ENCODE measurements at places on chromosomes 12 and 14. TPM values are rescaled to one million over a fixed set of nuclear protein-coding genes. Genes with fewer than 3 reads are reported as not detected.

DNA sequence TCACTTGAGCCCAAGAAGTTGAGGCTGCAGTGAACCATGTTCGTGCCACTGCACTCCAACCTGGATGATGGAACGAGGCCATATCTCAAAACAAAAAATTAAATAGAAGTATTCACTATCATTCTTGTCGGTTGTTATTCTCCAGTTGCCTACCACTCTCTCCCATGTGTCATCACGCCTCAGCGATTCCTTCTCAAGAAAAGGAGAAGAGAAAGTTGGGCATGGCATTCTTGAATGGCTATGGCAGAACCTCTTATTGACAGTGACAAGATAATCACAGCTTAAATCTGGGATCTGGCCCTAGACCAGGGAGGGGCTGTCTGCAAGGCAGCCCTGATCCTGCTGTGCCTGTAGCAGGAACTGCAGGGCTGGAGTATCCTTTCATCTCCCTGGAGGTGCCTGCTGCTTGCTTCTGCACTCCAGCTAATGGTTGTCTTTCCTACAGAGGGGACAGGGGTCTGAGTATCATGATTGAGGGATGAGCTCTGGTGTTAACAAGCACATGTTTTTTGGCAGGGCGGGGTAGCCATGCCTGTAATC, 12.8 kb upstream of the MLEC start:
- no peak for DNase-seq
- H3K4me3 ChIP-seq, result no peak overlapping the region
- H3K4me1 ChIP-seq, result peaks cover 16% of the 10 kb centered on the region
- H3K27me3 ChIP-seq, result peaks cover 3% of the 10 kb centered on the region
- H3K27ac ChIP-seq, result no peak overlapping the region
- no peaks in the 10 kb centered on the region for H3K36me3 ChIP-seq

DNA sequence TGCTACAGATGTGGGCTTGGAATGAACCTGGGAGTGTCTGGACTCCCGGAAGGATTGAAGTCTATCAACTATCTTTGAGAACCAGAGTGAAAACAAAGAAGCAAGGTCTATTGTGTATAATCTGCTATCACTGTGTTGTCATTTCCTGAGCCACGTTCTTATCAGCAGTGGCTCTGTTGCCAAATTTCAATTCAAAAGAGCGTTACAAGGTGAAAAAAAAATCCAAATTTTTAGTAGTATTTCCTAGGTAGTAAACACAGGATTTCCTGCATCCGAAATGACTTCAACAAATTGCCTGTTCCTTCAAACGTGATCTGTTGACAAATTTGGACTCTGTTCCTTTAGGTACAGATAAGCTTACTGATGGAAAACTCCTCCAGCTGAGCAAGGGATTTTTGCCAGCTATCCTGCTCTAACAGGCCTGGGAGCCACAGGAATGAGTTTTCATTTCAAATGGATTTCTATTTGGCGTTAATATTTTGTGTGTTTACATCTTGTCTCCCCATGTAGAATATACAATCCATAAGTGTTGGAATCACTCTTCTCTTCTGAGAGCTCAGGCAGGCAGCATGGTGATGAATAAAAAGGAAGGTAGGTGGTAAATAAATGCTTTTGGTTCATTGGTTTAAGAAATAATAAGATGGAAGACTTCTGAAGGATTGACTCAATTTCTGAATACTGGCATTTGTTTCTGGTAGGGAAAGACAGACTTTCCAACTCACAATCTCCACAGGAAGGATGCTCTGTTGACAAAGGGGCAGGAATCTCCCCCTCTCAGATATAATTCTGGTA, 58.5 kb downstream of the GPR135 start:
- no peak overlapping the region for H3K4me3 ChIP-seq
- no peak for DNase-seq
- no peak overlapping the region for H3K27ac ChIP-seq
- peaks cover 40% of the 10 kb centered on the region for H3K36me3 ChIP-seq
- H3K4me1 ChIP-seq, result peaks cover 5% of the 10 kb centered on the region
- peaks cover 26% of the 10 kb centered on the region for H3K27me3 ChIP-seq

DNA sequence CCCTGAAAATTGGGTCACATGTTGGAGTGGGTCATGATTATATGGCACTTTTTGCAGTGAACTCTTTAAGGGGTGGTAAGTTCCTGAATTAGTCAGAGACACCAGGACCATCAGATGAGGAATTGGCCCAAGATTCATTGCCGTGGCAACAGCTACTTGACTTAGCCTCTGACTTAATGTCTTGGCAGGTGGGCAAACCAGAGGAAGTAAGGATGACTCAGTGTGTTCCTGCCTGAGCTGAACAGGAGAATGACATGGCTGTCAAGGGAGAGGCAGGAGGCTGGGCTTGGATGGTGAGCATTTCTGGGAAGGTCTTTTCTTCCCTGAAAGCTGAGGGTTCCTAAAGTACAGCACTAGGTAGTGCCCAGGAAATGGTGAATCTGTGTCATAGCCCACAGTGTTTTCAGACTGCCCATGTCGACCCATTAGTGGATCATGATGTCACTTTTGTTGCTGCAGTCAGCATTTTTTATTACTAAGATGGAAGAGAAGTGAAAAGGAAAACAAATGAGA, 170.1 kb upstream of the PWP1 start:
- H3K4me3 ChIP-seq, result peak overlapping the region; percentile 17
- no peaks in the 10 kb centered on the region for H3K27me3 ChIP-seq
- H3K27ac ChIP-seq, result peak overlapping the region; percentile 6
- H3K36me3 ChIP-seq, result peaks cover 18% of the 10 kb centered on the region
- no peak for DNase-seq

DNA sequence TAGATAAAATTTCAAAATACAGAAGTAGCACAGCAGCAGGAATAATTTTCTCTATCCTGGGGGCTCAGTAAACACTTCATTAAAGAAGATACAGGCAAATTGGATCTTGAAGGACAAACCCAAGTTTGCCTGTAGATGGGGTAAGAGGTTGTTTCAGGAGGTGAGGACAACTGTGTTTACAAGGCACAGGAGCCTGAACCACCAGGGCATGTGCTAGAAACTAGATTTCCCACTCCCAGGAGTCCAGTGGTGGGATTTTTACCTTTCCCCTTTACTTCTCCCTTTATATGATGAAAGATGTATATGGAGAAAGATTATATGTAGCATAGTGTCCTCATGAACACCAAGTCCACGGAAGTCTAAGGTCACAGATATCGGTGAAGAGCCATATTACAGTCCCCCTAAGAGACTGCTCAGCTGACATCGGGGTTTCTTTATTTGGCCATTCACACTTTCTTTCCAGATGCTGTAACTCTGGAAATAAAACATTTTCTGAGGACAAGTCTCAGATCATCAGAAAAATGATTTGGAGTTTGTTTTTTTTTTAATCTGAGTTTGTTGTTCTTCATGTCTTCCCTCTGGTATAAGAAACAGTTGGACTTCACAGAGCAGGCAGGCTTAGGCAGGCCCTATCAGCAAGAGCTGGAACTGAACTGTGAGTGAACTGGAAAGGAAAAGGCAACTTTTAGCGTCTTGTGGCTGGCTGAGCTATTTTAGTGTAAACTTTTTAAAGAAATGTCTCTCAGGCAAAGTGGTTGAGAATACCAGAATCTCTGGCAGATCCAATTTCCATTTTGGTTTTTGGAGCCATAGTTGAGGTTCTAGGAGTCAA, 8.0 kb upstream of the EVL start:
- peak overlapping the region; percentile 68 for H3K4me3 ChIP-seq
- no peaks in the 10 kb centered on the region for H3K27me3 ChIP-seq
- peaks cover 1% of the 10 kb centered on the region for H3K36me3 ChIP-seq
- peaks cover 63% of the 10 kb centered on the region for H3K4me1 ChIP-seq

GRCh38 chr12:118053071-118053985, 7.7 kb downstream of the WSB2 start:
- peaks cover 13% of the 10 kb centered on the region for H3K4me1 ChIP-seq
- no peaks in the 10 kb centered on the region for H3K27me3 ChIP-seq
- peaks cover 28% of the 10 kb centered on the region for H3K36me3 ChIP-seq
- peak overlapping the region; percentile 19 for H3K27ac ChIP-seq
- H3K4me3 ChIP-seq, result no peak overlapping the region

DNA sequence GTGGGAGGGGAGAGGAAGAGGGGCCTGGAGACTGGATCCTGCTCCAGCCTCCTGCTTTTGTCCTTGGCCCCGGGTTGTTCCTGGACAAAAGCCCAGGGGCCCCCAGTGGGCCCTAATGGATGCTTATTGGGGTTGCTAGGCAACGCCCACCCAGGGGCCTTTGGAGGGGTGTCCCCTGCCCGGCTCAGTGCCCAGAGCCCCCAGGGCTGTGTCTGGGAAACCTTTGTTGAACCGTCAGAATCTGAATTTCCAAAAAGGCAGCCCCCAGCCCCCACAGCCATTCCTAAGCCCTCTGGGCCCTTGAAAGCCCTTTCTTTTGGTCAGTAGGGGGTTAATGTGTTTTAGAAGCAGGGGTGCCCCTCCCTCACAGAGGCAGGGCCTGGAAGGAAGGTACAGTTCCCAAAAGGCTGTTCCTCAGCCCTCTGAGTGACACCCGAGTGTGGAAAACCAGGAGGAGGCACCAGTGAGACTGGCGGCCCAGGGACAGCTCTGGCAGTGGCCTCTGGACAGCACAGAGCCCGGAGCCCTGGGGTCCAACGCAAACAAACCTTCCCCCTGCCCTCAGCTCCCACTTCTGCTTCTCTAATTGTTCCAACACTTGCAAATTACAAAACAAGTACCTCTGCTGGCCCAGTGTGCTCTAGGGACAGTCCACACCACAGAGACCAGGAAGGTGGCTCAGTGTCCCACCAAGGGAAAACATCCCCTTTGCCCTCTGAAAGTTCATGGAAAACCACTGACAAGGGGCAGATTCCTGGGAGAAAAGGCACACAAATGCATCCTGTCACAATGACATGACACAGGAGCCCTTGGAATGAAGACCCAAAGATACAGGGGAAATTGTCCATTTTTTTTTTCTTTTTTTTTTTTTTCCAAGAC, 19.4 kb downstream of the HHIPL1 start:
- no peak overlapping the region for H3K27ac ChIP-seq
- H3K36me3 ChIP-seq, result no peaks in the 10 kb centered on the region
- no peak overlapping the region for H3K4me3 ChIP-seq
- no peak for DNase-seq
- H3K27me3 ChIP-seq, result peaks cover 24% of the 10 kb centered on the region

DNA sequence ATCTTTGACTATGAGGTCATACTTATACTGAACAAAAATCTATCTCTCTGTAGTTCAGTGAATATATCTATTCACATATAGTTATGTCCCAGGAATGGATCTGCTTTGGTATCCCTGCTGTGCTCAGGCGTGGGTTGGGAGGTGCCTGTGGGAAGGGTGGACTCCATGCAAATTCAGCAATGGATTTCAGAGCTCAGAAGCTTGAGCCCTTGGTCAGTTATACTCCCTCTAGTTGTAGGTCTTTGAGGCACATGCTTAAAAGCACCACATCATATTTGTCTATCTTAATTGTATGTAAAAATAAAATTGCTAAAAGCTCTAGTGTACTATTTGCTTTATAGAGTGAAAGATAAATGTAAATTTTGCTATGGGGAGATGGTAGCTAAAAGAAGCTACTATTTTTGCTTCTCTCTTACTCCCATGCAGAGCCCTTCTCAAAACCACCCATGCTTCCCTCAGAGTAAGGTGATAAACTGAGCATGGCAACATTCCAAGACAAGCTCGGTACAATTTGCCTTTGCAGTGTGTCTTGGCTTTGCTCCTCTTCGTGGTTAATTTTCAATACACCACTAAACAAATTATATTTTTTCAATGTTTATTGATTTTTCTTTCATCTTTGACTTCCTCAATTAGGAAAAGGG, 54.9 kb downstream of the SLC16A7 start:
- H3K36me3 ChIP-seq, result peaks cover 46% of the 10 kb centered on the region
- H3K27ac ChIP-seq, result no peak overlapping the region
- peaks cover 4% of the 10 kb centered on the region for H3K4me1 ChIP-seq
- H3K4me3 ChIP-seq, result no peak overlapping the region
- no peak for DNase-seq

GRCh38 chr12:31727192-31727591, 1.6 kb downstream of the AMN1 start:
- peaks cover 31% of the 10 kb centered on the region for H3K4me1 ChIP-seq

DNA sequence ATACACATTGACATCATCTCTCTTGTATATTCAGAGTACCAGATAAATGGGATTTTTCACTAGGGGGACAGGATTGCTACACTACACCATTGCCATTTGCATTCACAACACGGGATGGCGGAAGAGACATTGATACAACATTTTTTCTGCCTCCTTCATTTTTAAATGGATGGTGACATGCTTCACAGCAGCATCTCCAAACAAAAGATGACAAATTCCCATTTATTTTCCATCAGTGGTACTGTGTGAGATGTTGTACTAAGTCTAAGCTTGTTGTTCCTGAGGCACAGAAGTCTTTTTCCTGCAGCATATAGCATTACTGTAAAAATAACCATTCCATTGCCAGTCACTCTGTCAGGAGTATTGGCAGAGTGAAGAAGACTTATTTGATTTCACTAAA, 912.7 kb downstream of the NRXN3 start:
- no peaks in the 10 kb centered on the region for H3K4me1 ChIP-seq
- no peaks in the 10 kb centered on the region for H3K36me3 ChIP-seq
- no peaks in the 10 kb centered on the region for H3K27me3 ChIP-seq
- H3K27ac ChIP-seq, result no peak overlapping the region
- H3K4me3 ChIP-seq, result no peak overlapping the region

GRCh38 chr12:28489246-28489645, 299.0 kb downstream of the CCDC91 start:
- peaks cover 6% of the 10 kb centered on the region for H3K36me3 ChIP-seq
- no peak overlapping the region for H3K4me3 ChIP-seq
- H3K4me1 ChIP-seq, result no peaks in the 10 kb centered on the region
- DNase-seq, result no peak
- H3K27ac ChIP-seq, result no peak overlapping the region
- H3K27me3 ChIP-seq, result no peaks in the 10 kb centered on the region

DNA sequence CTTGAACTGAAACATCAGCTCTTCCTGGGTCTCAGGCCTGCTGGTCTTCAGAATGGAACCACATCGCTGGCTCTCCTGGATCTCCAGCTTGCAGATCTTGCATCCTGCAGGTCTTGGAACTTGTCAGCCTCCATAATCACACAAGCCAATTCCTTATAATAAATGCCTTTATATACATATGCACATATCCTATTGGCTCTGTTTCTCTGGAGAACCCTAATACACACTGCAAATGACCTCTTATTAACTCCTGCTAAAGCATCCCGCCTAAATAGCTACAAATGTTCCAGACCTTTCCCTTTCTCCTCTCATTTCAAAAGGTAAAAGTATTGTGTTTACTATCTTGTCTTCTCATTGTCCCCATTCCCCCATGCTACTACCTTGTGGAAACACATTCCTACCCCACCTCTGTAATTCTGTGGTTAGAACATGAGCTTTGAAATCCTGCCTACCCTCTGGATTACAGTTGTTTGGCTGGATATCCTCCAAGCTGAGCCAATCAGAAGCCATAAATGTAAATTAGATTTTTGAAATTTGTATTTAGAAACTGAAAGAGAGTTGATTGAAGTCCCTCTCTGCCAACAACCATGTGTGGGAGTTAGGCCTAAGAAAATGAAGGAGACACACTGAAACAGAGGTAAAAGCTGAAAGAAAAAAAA, 58.1 kb downstream of the ANKS1B start:
- no peak overlapping the region for H3K27ac ChIP-seq
- no peak overlapping the region for H3K4me3 ChIP-seq
- no peaks in the 10 kb centered on the region for H3K27me3 ChIP-seq
- H3K4me1 ChIP-seq, result no peaks in the 10 kb centered on the region

Gene DLK1
- not detected for total RNA-seq

Gene BBS10
- total RNA-seq, result 5.8 TPM

Gene REC8
- total RNA-seq, result 60.7 TPM

Gene VAMP1
- total RNA-seq, result 72.1 TPM

Gene EMP1
- 7.3 TPM for total RNA-seq

Measured in activated naive CD8-positive, alpha-beta T cell treated with anti-CD3 and anti-CD28 coated beads, Interleukin-2, amount 10 ng/mL, durations not matched to agents 7 days and 5 days (primary cell).